Right forelimb (tissue), 1 donor: ENCODE measurements at places on chromosomes 1 and 21.

- DNase-seq: no peak
Measured at GRCh38 chr1:88943241-88943640, 49.2 kb downstream of the KYAT3 start.

DNA sequence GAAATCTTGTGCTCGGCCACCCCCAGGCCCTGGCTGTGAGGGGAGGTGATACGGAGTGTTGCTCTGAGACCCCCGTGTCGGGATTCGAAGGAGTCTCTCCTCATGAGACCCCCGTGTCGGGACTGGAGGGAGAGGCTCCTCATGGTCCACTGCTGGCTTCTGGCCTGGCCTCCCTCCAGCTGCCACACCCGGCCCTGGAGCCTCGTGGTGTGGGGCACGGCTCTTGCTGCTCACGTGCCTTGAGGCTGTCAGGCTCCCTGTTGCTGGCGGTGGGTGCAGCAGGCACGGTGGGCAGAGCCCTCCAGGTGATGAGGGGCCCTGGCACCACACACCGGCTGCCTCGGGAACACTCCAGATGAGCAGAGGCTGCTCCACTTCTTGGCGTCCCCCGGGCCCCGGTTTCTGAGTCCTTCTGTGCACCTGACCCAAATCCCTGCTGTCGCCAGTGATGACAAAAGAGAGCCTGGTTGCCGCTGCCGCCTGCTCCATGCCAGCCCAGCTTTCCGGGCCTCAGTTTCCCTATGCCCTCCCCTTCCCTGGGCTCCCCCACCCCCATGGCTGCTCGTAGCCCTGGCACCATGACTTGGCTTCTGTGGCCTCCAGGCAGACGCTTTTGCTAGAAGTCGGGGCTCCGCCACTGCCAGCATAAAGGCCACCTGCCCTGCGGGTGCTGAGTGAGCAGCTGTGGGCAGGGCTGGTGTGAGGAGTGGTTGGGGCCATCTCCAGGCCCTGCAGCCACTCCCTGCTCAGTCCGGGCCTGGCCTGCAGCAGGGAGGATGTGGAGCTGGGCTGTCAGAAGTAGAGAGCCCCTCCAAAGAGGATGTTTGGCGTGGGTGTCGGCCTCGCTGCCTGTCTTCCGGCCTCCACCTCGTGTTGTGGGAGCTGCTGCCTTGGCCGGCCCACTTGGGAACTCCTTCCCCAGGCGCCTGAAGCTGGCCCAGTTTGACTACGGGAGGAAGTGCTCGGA, 11.8 kb downstream of the TMEM240 start:
- no peak for DNase-seq

DNA sequence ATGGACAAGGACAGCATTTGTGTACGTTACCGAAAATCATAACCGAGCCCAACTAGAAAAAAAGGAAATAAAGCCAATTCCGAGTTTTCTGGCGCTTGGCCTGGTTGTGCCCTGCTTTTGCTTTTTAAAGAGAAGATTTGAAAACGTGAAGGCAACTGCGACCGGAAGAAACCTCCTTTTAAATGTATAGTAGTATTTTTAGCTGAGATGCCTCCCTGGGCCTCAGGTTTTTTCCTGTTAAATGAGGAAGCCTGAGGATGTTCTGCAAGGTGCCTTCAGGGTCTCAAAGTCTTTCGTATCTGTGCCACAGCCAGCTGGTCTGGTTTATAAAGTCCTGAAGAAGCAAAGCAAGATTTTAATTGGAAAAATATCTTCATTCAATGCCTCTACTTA, 371 bp upstream of the ODF2L start:
- no peak for DNase-seq

DNA sequence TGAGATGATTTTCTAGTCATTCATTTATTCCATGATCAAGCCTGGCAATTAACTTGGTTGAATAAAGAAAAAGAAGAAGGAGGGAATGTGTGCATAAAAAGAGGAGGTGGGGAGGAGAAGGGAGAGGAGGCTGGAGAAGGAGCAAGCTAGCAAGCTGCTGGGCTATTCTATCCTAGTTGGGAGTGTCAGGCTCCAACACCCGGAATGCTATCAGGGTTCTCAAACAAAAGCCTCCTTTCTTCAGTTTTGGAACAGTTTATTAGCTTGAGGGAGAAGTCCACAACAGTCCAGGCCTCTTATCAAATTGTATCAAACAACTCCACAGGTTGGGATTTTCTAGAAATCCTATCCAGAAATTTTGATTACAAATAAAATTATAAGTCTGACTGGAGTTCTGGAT, 80.0 kb downstream of the BCAR3 start:
- DNase-seq: no peak

- no peak for DNase-seq
Measured at GRCh38 chr1:23902321-23903278, 10.6 kb downstream of the CNR2 start.

DNA sequence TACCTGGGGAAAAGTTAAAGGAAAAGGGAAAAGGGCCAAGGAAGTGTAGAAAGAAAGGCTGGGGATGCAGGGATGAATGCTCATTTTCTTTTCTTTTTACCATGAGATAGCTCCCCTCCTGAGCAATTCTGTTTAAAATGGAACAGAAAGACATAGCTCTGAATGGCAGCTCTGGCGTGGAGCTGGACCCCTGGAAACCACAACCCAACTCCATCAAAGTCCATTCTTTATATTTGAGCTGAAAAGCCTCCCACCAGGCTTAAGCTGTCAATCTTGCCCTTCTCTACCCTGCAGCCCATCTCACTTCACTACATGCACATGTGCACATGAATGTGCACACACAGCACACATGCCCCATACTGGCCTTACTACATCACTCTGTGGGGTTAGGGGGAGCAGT, 69.2 kb downstream of the TNR start:
- no peak for DNase-seq

- no peak for DNase-seq
Measured at GRCh38 chr1:3397311-3397710, 57.2 kb upstream of the ARHGEF16 start.

GRCh38 chr1:230948301-230948700, 30.4 kb downstream of the TTC13 start:
- no peak for DNase-seq

- DNase-seq: no peak
Measured at GRCh38 chr1:10734375-10734774, 62.1 kb downstream of the CASZ1 start.

GRCh38 chr1:173744651-173745050, 29.9 kb downstream of the KLHL20 start:
- DNase-seq: no peak

DNA sequence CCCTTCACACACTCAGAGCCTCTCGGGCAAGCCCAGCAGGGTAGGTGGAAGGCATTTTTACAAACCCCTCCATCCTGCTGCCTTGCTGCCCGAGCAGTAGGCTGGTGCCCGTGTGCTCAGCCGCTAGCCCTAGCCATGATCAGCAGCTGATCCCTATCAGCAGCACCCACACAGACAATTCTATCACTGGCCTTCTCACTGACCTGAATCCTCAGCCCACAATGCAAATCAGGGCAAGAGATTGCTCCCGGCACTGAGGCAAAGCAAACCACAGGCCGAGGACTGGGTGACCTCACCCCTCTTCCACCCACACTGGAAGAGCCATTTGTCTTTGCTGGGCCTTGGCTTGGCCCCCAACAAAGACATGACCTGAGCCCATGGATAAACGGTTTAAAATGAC, 895 bp upstream of the PDZK1 start:
- no peak for DNase-seq

DNA sequence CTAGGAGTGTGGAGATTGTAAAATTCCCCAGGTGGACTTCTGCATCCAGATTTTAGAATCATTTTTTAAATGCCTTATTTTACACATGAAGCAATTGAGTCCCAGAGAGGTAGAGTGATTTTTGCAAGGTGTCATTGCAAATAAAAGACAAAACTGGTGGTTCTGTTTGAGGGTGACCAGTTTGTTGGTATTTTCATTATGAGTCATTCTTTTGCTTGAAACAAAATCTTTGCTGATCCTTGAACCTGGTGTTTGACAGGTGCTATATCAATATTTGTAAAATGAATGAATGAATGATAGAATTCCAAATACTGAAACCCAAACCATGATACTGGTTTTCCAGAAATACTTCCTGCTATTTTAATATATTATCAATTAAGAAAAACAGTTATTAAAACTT, 44.1 kb downstream of the TTC3 start:
- DNase-seq: no peak

DNA sequence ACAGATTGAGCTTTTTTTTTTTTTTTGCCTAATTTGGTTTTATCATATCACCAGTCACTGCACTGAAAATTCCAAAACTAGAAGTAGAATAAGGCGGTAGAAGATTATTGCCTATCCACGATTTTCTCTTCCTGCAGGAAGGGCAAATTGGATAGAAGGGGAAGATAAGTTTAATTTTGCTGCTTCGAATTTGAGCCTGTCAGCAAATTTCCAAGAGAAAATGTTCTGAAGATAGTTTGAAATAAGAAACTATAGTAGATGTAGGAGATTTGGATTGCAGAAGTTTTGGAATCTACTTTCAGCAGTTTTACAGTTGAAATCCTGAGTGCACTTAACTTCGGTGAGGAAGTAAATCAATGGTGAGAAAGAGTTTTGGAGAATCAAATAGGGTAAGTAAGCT, 164.9 kb downstream of the PTBP2 start:
- no peak for DNase-seq

DNA sequence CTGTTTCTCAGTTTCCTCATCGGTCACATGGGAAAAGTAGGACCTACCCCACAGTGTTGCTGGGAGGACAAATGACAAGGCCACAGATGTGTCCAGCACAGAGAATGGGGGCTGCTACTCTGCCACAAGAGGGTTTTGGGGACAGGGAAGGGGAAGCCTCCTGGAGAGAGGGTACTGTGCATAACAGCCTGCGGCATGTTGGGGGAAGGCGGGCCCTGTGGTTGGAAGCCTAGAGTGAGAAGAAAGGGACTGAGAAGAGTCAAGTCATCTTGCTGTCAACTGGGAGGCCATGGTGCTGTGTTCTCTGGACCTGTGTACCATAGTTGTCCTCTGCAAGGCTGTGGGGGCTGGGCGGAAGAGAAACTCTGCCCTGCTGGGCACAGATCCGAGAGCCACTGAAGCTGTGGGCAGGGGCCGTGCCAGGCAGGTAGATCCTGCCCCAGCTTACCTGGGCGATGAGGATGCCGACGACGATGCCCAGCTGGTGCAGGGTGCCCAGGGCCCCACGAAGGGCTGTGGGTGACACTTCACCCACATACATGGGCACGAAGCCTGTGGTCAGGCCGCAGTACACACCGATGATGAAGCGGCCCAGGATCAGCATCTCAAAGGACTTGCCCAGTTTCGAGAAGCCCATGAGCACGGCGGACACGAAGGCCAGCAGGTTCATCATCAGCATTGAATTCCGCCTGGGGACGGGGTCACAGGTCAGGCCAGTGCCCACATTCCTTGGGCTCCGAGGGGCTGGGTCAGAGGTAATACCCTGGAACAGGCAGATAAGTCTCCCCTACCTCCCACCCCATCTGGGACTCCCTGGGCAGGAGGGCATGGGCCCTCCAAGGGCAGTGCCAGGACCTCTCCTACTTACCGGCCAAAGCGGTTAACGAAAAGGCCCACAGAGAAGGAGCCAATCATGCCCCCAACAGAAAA, 28.2 kb downstream of the SLC2A1 start:
- no peak for DNase-seq
